NCI-H1436 (cell line): ENCODE measurements at places on chromosomes 3 and 15.

DNA sequence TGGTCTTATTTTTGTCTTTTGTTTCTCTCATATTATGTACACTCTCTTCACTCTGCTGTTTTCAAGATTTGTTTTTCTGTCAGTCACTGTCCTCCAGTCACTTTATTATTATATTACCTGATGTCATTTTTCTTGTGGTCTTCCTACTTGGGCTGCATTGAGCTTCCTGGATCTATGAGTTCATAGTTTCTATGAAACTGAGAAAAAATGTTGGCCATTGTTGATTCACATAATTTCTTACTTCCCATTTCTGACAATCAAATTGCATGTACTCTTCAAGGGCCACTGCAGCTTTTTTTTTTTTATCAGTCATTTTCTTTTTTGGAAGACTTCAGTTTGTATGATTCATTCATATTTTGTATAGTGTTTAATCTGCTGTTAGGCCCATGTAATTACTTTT lies 1180.6 kb upstream of the GBE1 start:
- DNase-seq = no peak

DNA sequence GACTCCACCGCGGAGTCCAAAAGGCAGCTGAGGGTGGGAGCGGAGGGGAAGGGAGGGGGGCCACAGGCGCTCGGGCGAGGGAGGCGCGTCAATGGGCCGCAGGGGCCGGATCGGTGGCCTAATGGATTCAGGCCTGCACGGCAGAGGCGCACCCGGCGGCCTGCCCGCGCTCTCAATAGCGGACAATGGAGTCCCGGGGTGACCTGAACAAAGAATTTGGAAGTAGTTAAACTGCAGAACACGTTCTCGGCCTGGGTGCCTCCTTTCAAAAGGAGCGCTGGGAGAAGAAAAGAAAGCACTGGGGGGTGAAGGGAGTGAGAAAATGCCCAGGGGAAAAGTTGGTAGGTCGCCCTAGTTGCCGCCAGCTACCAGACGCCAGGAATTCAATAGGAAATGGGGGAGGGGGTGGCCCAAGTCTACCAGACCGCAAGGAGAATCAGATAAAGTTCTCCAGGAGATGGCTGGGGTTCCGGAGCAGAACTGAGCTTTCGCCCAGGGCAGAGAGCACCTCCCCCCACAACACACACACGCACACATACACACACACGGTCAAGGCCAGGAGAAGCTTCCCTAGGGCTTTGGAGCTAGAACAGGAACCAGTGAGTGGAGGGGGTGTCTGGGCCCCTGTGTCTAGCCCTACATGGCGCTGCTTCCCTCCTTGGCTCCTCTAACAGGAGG lies 25.8 kb upstream of the POLG start:
- no peak for DNase-seq

GRCh38 chr15:42021593-42021992 lies 751 bp upstream of the PLA2G4E start:
- no peak for DNase-seq

GRCh38 chr15:74336061-74337005 lies 31.1 kb downstream of the CYP11A1 start:
- no peak for DNase-seq

DNA sequence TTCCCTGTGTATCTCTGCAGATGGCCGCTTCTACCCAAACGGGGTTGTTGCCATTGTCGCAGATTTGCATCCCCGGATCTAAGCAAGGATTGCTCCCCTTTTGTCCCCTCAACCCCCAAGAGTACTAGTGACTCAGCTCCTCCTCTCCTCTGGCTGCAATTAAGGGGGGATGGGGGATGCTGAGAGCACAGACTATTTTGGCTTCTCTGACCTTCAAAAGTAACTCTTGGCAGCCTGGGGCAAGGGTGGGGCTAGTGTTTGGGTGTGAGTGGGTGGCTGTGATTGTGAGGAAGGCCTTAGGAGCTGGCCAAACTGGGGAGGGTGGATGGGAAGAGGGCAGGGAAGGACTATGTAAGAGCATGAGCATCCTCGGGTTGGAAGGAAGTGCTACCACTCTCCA lies 1.2 kb upstream of the MAP1A start:
- peak; percentile 22 for DNase-seq

DNA sequence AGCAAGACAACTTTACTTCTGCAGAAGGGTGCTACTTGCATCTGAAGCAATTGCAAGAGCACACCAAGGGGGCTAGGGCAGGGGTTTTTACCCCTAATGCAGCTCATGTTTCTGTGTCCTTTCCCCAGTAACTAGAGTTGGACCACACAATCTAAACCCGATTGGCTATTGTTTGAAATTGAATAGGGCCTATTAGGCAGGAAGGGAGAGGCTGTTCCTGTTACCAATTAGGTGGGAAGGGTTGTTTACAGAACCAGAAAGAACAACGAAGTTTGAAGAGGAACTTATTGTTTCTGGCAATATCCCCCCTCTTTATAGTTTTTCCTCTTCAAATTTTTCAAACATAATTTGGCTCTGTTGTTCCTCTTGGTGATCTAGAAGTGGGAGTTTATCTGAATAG lies 85.5 kb downstream of the CHCHD4 start:
- DNase-seq = no peak

- no peak for DNase-seq
Measured at GRCh38 chr3:59963676-59964075, 913.9 kb upstream of the CFAP20DC start.

- DNase-seq = no peak
Measured at GRCh38 chr15:74420193-74420905, 13.4 kb downstream of the SEMA7A start.

DNA sequence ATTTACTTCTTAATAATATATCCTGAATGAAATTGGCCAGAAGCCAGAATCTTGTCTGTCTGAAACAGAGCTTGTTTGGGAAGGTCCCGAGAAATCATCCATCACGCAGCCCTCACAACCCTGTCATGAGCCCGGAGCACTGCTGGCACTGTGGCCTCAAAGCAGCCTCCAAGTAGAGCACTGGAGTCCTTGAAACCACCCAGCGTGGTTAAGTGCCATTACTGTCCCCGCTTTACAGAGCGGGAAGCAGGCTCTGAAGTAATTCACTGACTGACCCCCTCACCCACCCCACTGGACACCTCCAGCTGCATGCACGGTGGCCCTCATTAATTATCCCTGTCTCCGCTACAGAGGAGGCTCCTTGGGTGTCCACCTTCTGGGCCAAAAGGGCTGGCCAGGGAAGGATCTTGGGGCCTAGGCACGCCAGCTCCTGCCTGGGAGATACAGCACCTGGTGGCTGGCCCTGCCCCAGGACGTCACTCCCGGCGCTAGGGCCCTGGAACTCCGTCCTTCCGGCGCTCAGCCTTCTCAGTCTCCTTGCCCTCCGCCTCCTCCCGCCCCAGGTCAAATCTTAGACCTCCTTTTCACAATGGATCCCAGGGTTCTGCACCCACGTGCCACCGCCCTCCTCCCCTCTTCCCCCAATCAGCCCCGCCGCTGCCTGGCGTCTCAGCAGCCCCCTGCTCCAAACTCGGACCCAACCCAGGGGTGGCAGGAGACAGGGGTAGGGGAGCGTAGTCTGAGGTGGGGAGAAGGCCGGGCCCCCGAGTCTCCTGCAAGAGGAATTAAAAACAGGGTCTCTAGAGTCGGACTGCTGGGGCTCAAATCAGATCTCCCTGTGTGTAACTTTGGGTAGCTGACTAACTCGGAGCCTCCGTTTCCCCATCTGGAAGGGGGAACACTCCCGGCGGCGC lies 1.1 kb downstream of the TKT start:
- peak; percentile 3 for DNase-seq

- no peak for DNase-seq
Measured at GRCh38 chr3:141808586-141808985, 45.4 kb downstream of the GRK7 start.

DNA sequence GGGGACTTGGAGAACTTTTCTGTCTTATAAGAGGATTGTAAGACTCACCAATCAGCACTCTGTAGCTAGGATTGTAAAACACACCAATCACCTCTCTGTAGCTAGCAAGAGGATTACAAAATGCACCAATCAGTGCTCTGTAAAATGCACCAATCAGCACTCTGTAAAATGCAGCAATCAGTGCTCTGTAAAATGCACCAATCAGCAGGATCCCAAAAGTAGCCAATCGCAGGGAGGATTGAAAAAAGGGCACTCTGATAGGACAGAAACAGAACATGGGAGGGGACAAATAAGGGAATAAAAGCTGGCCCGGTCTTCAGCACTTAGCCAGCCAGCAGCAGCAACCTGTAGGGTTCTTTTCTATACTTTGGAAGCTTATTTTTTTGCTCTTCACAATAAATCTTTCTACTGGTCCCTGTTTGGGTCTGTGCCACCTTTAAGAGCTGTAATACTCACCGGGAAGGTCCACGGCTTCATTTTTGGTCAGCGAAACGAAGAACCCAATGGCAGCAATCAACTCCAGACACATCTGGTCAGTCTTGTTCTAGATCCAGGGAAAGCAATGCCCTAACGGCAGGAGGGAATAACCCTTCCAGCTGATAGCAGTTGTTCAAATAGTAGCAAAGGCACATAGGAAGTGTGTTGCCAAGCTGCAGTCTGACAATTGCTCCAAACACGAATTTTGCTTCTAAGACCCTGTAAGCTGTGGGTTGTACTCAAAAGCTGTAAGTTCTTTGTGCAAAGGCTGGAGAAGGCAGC lies 135.6 kb downstream of the TJP1 start:
- no peak for DNase-seq

DNA sequence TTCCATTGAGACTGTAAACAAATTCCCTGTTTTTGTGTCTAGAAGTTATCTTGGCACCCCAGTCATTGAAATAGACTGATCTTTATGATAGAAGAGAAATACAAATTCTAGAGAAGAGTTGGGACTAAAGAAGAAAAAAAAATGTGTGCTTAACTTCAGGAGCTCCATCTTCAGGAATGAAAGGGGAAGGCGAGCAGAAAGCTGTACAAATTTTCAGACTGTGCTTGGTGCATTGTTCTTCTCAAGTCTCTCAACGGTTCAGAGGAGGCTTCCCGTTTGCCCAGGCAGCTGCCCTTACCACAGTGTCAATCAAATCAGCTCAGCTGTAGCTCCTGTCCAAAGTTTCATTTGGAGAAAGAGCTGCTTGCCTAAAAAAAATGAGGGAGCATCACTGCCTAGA lies 41.7 kb downstream of the OXSM start:
- no peak for DNase-seq

GRCh38 chr3:23304424-23304823 lies 101.3 kb downstream of the UBE2E2 start:
- DNase-seq = no peak

DNA sequence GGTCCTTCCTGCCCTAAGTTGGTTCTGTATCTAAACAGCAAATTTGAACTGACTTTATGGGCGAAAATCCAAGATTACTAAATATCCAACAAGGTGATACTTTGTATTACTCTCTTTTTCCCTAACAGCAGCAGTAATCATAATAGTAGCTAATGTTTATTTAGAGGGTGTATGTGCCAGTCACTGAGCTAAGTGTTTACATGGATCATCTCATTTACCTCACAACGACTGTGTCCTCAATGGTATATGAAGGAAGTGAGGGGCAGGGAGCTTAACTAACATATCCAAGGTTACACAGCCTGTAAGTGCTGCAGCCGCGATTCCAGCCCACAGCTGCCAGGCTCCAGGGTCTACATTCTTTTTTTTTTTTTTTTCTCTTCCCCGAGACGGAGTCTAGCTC lies 10.3 kb upstream of the LRRC34 start:
- DNase-seq = no peak

DNA sequence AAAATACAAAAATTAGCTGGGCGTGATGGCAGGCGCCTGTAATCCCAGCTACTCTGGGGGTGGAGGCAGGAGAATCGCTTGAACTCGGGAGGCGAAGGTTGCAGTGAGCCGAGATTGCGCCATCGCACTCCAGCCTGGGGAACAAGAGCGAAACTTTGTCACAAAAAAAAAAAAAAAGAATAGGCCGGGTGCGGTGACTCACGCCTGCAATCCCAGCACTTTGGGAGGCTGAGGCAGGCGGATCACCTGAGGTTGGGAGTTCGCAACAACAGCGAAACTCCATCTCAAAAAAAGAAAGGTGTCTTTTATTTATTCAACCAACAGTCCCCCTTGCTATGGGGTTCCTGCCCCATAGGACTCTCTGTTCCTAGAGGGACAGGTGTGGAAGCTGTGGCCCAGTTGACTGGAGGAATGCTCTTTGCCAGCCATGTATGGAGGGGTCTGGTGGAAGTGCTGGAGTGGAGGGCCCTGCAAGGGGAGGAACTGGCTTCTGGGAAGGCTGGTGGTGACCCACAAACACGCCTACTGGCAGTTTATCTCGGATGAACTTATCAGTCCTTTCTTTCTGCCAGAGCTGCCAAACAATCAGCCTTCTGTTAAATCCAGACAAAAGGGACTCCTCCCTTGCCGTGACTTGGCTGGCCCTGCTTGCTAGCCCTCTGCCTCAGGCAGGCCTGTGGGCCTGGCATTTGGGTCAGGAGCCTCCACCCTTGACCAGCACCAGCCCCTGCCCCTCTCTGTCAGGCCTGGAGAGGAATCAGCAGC lies 4.6 kb upstream of the DAG1 start:
- DNase-seq = no peak

DNA sequence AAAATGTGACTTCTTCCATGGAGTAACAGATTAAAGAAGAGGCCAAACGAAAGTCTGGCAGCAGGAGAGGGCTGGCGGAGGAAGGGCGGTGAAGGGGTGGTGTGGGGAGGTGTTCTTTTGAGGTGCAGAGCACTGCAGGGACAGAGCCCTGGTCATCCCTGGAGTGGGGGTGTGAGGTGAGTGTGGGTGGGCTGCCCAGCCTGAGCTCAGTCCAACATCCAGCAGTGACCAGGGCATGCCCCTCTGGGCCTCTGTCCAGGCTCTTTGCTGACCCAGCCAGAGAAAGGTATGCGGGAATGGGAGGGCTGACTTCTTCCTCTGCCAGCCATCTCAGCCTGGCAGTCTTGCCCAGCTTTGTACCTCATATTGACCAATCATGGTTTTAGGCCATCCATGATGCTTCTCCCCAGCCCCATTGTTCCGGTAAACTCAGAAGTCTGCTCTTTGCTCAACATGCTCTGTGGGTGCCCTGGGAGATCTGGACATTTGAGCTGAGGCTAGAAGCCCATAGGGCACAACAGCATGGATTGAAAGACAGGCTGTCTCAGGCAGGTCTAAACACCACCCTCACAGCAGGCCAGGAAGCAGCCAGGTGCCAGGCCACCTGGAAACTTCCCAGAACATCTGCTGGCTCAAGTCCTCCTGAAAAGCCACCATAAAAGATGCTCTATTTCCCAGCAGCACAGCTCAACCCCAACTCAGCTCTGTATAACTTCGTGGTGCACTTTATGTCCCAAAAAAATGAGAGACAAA lies 25.9 kb upstream of the CXCR6 start:
- DNase-seq = no peak

DNA sequence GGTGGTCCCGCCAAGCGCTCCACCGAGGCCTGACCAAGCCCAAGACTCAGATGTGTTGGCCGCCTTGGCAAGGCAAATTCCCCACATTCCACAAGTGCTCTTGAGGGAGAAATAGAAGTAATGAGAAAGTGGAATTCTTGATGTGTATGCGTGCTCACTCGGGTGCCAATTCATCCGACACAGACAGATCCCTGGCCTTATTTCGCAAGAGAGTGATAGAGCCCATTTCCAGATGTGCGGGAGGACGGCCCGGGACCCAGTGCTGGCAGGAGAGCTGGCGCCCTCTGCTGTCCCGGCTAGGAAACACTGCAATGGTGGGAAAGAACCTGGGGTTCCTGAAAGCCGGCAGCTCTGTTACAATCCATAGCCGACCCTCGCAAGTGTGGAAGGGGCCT lies 76.0 kb downstream of the HMG20A start:
- DNase-seq = peak; percentile 8
